ENCODE measurements at places on chromosomes 1 and 21.
A peak's percentile ranks its signal among the peaks of the same experiment; 100 is the strongest.

GRCh38 chr1:14815175-14815877, 216.8 kb downstream of the KAZN start:
- DNase-seq, result no peak

- DNase-seq, result no peak
Measured at GRCh38 chr1:97145321-97145956, 423.9 kb downstream of the PTBP2 start.

DNA sequence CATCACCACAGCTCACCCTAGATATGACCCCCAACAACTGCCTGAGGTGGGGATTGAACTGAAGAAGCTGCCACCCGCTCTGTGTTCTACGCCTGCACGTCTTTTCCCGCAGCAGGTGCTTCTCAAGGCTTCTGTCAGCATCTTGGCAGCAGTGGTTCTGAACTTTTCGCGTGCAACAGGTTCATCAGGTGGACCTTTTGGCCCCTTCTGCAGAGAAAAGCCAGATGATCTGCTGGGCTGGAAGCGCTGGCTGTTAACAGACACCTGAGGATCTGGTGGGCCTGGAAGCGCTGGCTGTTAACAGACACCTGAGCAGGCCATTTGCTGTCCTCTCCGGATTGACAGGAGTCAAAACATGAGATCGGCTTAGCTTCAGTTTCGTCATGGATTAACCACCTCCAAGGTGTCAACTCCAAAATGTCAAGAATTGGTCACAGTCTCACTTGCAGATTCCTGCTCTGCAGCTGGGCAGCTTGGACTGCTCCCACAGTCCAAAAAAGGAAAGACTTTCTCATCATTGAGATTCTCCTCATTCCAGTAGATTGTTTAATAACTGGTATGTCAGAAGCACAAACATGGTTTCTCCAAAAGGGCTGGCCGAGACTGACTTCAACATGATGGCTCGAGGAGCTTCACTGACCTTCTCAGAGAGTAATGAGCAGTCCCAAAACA, 4.7 kb downstream of the C1orf174 start:
- no peak for DNase-seq

GRCh38 chr21:40760821-40761220, 86.1 kb downstream of the DSCAM start:
- DNase-seq, result no peak

- DNase-seq, result no peak
Measured at GRCh38 chr1:180560868-180561600, 2.3 kb downstream of the OVAAL start.

DNA sequence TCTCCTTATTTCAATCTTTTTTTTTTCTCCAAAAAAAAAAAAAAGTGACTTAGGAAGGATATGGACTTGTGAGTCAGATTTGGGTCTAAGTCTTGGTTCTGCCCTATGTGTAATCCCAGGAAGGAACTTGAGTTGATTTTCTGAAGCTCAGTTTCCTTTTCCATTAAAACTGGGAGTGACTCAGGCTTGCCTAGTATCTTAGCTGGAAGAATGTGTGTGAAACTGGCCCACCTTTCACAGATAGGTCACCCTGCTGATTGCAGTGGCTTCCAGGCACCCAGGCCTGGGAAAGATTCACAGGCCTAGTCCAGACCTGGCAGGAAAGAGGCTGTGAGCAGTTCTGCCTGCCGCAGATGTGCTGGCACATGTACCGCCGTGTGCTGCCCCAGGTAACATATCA, 218.3 kb upstream of the HOOK1 start:
- DNase-seq, result no peak

- no peak for DNase-seq
Measured at GRCh38 chr1:108141621-108142020, 58.5 kb downstream of the SLC25A24 start.

DNA sequence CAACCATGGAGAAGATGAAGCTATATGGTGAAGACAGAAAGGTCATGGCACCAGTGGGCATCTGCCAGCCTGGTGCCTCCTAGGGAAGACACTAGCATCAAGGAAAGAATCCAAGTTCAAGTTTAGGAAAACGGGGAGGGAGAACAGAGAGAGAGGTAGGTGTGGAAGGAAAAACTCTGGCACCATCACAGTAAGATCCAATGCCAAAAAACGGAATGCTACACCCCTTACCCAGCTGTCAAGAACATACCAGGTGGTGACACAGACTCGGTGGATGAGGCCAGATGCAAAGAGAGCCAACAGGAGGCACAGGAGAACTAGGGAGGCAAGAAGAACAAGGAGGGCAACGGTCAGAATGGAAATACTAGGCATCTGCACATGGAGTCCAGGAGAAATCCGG, 3.6 kb downstream of the KRTCAP2 start:
- DNase-seq, result no peak

- DNase-seq, result no peak
Measured at GRCh38 chr1:43505077-43505780, 25.5 kb upstream of the PTPRF start.

GRCh38 chr1:172723251-172723650, 64.3 kb downstream of the FASLG start:
- no peak for DNase-seq

- no peak for DNase-seq
Measured at GRCh38 chr1:77392486-77392885, 110.7 kb downstream of the AK5 start.

DNA sequence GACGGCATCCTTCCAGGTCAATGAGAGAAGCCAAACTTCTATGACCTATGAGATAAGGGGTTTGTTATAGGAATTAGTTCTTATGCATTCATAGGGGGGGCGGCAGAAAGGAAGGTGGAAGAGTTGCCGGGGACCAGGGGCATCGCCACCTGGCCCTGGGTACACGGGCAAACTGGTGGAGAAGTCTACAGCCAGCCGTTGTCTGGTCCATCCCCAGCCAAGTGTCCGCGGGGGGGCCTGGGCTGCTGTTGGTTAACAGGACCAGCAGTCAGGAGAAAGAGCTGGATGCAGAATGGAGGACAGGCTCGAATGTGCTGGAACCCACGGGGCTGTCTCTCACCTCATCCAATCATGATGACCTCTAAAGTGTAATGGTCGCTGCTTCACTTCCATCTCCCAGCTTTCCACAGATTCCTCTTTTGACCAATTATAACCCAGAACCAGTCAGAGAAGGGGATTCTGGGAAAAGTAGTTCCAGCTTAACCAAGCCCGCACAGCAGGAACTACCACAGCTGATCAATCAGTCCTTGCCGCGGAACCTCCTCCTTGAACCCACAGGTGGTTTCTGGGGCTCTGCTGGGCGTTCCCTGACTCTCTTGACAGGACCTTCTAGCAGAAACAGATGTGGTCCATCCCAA, 17.8 kb downstream of the TMEM51 start:
- no peak for DNase-seq

DNA sequence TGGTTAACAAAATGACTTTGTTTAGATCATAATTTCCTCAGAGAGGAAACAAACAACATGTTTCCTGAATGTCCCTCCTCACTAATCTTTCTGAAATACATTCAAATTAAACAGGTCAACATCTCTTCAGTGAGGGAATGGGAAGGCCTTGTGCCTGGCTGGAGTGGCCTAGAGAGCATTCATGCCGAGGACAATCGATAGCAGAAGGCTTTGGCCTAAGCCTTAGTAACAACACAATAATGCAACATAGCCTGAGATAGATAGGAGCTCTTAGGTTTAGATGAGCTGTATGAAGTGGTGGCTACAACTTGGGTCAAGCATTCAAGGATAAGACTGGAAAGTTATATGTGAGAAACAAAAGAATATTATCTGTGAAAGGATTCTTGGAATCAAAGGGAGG, 37.4 kb downstream of the ILDR2 start:
- no peak for DNase-seq

DNA sequence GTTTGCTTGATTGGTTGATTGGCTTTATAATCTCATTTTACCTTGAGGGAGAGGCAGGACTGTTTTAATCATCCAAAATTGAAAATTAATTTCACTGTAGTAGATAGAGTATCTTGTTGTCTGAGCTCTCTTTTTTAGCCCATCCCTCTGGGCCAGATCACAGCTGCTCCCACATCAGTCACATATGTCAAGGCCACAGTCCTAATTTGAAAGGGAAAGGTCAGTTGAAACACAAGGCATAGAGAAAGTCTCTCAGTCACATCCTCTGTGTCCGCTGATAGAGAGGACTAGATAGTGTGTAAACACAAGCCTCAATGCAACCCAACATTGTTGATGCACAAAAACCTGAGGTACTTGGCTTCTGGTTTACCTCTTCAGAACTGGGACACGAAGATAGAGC, 6.8 kb downstream of the C1orf74 start:
- no peak for DNase-seq

GRCh38 chr1:42860339-42861013, 14.1 kb downstream of the ZNF691 start:
- no peak for DNase-seq

DNA sequence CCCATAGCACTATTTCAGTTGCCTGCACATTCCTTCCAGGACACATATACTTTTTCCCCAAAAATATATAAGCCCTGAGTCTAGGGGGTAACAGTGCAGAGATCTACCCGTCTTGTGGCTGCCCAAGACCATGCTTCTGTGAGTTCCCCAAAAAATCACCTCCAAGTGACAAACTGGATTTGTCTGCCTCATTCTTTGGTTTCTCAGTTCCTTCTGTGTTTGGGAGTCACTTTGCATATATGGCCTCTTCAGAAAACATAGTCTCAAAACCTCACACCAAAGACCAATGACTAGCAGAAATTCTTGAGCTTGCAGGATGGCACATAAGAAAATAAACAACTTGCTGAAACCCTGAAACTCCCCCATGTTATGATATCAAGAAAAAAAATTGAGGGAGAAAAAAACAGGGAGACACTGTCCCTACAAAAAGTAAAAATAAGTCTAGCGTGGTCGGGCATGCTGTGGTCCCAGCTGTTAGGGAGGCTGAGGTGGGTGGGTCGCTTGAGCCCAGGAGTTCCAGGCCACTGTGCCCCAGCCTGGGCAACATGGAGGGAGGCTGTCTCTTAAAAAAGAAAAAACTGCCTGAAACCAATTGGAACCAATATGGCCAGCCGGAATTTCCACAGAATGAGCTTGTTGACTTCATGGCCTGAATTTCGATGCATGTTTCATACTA, 8.0 kb downstream of the JMJD4 start:
- DNase-seq, result no peak

- no peak for DNase-seq
Measured at GRCh38 chr1:60564916-60565750, 491.6 kb upstream of the C1orf87 start.

GRCh38 chr1:6918925-6919511, 133.8 kb downstream of the CAMTA1 start:
- no peak for DNase-seq

GRCh38 chr1:20661207-20662109, at the start of gene DDOST:
Gene DDOST (minus strand): TSS chr1:20661369. CDS start chr1:20661350, 19 bp downstream.
- DNase-seq, result peak; percentile 91

- DNase-seq, result peak; percentile 69
Measured at GRCh38 chr1:109667452-109668122, at the start of gene GSTM2. Gene GSTM2 (plus strand): TSS chr1:109668057. CDS start chr1:109668116, 59 bp downstream.

- no peak for DNase-seq
Measured at GRCh38 chr1:208137193-208137592, 107.0 kb downstream of the PLXNA2 start.

DNA sequence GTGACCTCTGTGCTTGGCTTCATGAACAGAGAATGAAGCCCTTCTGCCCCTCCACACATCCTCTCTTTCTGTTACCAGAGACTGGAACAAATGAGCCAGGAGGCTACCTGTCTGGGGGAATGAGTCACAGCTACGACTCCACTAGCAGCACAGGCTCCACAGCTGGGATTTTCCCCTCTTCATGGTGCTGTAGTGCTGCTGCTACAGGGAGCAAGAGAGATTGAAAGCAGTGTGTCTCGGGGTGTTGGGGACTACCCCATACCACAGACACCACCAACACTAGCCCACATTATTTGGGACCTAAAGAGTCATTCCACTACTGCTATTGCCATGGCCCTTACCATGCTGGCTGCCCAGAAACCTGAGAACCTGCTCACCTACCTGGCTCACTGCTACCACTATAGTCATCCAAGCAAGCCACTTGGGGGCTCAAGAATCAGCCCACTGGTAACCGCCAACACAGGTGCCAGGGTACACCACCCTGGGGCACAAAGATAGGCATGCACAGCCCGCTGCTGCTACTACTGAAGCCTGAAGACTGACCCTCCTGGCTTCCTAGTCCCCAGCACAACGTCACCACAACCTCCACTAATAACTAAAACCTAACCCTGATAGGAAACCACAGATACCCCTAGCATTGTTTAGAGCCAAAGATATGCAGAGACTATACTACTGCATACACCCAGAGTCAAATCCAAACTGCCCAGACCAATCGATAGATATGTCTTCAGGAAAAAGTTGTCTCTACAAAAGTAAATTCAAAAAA, 17.7 kb downstream of the CD1E start:
- DNase-seq, result no peak

- no peak for DNase-seq
Measured at GRCh38 chr1:201507360-201507675, 395 bp upstream of the CSRP1 start.

DNA sequence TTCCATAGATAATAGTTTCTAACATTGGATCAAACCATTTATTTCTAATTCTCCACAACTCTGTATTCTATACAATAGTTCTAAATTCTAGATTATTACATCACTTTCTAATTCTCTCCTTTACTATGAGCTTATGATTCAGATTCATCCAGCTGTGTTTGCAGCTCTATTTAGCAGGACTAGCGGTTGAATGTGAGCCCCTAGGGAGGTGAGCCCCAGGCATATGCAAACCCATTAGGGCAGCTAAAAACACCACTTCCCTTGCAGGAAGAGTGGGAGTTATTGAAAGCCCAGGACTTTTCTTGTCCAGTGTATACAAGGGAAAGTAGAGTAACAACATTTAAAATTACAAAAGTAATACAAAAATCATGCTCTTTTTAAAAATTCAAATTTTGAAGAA, 56.9 kb downstream of the KRTAP19-8 start:
- DNase-seq, result no peak

DNA sequence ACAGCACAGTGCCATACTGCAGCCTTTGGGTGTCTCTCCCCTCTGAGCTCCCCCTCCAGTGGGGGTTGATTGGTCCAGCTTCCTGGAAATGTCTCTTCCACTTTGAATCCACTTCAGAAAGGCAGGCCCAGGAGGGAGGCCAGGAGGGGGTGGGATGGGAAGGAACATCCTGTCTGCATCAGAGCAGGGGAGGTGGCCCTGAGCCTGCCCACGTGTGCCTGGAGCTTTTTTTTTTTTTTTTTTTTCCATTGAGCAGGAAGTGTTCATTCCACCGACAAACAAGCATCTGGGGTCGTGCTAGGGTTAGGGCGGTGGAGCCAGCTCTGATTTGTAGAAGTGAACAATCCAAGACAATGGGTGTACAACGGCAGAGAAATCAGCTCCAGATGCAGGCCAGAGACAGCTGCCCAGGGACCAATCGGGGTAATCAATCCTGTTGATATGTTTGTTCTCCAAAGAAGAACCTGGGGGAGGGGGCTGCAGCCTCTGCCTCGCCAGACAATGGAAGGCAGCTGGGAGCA, 93.3 kb downstream of the SSBP3 start:
- DNase-seq, result no peak

GRCh38 chr1:214476986-214477870, 74.2 kb downstream of the PTPN14 start:
- no peak for DNase-seq

GRCh38 chr1:39732730-39733129, 6.0 kb upstream of the PPIE start:
- DNase-seq, result no peak
